Activated T-cell treated with anti-CD3 and anti-CD28 coated beads, Interleukin-2, amount 50 U/mL, for 72 hours (primary cell): ENCODE measurements at places on chromosomes 1 and 21. TPM values are rescaled to one million over a fixed set of nuclear protein-coding genes. Genes with fewer than 3 reads are reported as not detected.

The SYCP1 gene
- not detected for total RNA-seq

The RIMKLA gene
- 1.9 TPM for total RNA-seq

The KCNH1 gene
- not detected for total RNA-seq

The CD247 gene
- total RNA-seq, result 160 TPM

The PBXIP1 gene
- total RNA-seq, result 28.0 TPM

The ELF3 gene
- total RNA-seq, result 0.76 TPM

The CSDE1 gene
- total RNA-seq, result 478 TPM

The GNAT2 gene
- 0.17 TPM for total RNA-seq

The OR2T29 gene
- total RNA-seq, result not detected

The COL11A1 gene
- total RNA-seq, result not detected

The CNKSR1 gene
- 1.1 TPM for total RNA-seq

The FAM163A gene
- total RNA-seq, result not detected

The NBPF4 gene
- total RNA-seq, result 0.31 TPM

The DDAH1 gene
- total RNA-seq, result 0.38 TPM

The IGFN1 gene
- 0.02 TPM for total RNA-seq

The FCRL4 gene
- total RNA-seq, result not detected

The SLC45A1 gene
- total RNA-seq, result 0.48 TPM

The KIF26B gene
- 0.34 TPM for total RNA-seq

The UBL4B gene
- total RNA-seq, result not detected

The KRTAP19-3 gene
- total RNA-seq, result not detected

The HIVEP3 gene
- total RNA-seq, result 22.8 TPM

The ARMH1 gene
- 123 TPM for total RNA-seq

The KCNJ10 gene
- total RNA-seq, result 0.37 TPM
